Stimulated activated CD8-positive, alpha-beta memory T cell treated with anti-CD3 and anti-CD28 coated beads, Interleukin-4, amount 100 ng/mL, for 48 hours (primary cell): ENCODE measurements at places on chromosomes 12 and 14.

GRCh38 chr12:778615-779014, 26.2 kb downstream of the WNK1 start:
- DNase-seq, result no peak

GRCh38 chr14:69443296-69443805, 41.2 kb upstream of the PLEKHD1 start:
- DNase-seq, result no peak

GRCh38 chr14:69684461-69685217, 73.2 kb downstream of the SUSD6 start:
- no peak for DNase-seq

DNA sequence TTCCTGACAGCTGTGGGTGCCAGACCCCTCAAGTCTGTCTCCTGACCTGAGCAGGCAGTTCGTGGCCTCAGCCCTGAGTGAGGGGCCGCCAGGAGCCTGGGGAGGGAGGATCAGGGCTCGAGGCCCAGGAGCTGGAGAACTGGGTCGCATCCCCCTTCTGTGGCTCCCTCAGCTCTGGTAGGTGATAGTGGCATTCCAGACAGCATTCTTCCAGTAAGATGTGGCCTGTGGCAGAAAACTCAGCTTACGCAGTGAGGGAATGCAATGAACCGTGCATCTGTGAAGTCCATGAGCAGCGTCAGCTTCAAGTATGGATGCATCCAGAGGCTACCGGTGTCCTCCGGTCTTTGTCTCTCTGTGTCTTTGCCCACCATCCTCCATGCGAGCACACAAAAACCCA, 28.4 kb upstream of the FBRSL1 start:
- DNase-seq, result no peak

DNA sequence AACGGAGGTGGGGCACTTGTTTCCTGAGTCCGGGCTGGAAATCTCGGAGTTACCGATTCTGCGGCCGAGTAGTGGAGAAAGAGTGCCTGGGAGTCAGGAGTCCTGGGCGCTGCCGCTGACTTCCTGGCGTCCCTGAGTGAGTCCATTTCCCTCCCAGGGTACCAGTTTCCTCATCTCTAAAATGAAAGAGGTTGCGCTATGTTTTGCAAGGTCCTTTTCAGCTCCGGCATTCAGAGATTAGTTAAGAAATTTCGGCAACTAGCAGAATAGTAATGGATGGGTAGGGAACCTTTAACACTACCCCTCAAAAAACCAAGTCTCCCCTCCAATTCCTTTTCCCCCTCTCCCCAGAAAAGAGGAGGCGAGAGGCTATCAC, 724 bp downstream of the BLOC1S1 start:
- DNase-seq, result no peak

DNA sequence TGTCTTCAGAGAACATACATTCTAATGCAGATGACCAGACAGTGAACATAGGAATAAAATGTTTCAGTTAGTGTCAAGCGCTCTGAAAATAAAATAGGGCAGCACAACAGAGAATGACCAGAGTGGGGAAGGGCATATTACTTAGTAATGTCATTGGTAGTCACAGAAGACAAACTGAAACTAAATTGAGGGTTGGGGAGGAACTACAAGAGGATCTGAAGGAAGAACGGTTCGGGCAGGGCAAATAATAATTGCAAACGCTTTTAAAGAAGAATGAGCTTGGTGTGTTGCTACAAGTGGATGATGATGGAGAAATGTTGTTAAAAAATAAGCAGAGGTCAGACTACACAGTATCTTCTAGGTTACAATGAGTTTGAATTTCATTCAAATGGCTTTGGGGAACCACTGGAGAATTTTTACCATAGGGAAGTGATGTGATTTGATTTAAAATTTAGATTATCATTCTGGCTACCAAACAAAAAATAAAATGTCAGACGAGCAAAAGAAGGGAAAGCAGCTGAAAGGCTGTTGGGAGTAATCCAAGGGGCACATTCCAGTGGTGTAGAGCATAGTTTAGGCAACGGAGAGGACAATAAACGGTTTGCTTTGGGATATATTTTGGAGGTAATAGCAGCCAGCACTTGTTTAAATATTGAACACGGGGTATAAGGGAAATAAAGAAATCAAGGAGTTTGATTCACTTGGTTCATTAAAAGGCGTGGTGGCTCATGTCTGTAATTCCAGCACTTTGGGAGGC, 56.3 kb upstream of the SLC6A13 start:
- DNase-seq, result no peak

DNA sequence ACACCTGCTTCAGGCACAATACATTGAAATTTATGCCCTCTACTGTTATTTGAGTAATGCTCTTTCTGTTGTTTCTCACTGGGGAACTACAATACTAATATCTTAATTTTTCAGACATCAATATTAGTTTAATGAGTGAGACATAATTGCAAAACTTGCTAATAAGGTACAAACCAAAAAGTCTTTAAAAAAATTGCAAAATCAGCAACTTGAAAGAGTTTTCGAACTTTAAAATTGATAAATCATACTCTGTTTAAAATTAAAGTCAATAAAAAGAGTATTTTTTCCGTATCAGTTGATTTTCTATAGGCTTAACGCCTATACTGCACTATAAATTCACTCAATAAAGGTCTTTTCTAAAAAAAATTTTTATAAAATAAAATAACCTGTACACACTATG, 1735.9 kb upstream of the SEL1L start:
- DNase-seq, result no peak
